Mucosa of gallbladder (tissue), 1 donor: ENCODE measurements at places on chromosomes 4 and X.

DNA sequence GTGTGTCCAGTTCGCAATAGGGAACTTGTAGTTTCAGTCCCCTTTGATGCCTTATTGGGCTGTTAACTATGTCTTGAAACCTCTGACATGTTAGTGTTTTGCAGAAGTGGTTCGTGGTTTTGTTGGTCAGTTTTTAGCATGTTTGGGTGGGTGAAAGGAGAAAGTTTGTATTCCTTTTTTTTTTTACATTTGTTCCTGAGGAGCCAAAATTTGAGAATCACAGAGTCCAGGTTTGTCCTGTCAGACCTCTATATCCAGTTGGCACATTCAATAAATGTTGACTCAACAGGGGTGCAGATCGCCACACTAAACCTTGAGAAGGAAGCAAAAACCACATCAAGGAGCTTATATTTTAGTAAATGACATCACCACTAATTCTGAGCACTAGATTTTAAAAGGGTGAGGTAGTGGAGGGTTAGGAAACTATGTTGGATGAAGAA lies 26.2 kb downstream of the DLG3 start:
- DNase-seq = no peak

- DNase-seq = no peak
Observed at GRCh38 chr4:110629214-110629754, 6.4 kb upstream of the PITX2 start.

GRCh38 chrX:94366616-94367015 lies 692.6 kb downstream of the FAM133A start:
- no peak for DNase-seq

GRCh38 chr4:182354867-182355266 lies 111.7 kb downstream of the TENM3 start:
- no peak for DNase-seq

- no peak for DNase-seq
Observed at GRCh38 chr4:153169776-153170175, 34.5 kb upstream of the TRIM2 start.

- DNase-seq = no peak
Observed at GRCh38 chrX:78098108-78098507, 5.9 kb upstream of the PGK1 start.

- no peak for DNase-seq
Observed at GRCh38 chrX:12770440-12770839, 20.8 kb upstream of the PRPS2 start.

DNA sequence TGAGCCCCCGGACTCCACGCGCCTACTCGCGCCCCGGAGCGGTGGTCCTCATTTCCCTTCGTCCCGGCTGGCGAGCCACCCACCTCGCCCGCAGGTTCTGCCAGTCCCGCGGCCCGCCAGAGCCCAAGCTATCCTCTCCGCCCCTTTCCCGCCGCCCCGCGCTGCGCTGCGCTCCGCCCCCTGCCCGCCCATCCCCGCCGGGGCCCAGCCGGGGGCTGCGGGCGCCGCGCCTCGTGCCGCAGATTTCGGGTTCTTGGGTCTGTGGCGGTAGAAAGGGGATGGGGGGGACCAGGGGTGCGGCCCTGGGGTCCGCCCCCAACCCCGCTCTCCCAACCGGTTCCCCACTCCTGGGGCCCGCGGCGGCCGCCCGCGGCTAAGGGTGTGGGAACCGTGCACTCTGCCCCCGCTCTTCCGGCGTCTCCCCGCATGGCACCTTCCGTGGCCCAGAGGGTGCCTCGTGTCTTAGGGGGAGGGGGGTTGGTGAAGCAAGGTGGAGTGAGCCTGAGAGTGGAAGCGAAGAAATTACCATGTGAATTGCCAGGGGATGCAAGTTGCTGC lies 650.8 kb upstream of the DIPK2B start:
- no peak for DNase-seq

DNA sequence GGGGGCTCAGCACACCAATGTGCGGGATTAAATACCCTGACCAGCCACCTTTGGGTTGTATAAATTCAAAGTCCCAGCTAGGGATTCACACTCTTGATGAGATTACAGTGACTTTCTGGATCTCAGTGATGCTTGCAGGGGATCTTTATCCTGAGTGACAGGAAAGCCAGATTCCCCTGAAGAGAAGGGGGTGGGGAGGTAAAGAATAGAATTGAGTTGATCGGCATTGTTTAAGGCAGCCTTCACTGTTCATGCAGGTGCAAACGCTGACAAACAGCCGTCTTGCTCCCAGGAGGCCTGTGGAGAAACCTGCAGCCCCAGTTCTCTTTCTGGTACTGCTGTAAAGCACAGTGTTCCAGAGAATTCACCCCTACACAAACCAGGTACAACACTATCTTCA lies 19.0 kb downstream of the CXXC4 start:
- DNase-seq = no peak

DNA sequence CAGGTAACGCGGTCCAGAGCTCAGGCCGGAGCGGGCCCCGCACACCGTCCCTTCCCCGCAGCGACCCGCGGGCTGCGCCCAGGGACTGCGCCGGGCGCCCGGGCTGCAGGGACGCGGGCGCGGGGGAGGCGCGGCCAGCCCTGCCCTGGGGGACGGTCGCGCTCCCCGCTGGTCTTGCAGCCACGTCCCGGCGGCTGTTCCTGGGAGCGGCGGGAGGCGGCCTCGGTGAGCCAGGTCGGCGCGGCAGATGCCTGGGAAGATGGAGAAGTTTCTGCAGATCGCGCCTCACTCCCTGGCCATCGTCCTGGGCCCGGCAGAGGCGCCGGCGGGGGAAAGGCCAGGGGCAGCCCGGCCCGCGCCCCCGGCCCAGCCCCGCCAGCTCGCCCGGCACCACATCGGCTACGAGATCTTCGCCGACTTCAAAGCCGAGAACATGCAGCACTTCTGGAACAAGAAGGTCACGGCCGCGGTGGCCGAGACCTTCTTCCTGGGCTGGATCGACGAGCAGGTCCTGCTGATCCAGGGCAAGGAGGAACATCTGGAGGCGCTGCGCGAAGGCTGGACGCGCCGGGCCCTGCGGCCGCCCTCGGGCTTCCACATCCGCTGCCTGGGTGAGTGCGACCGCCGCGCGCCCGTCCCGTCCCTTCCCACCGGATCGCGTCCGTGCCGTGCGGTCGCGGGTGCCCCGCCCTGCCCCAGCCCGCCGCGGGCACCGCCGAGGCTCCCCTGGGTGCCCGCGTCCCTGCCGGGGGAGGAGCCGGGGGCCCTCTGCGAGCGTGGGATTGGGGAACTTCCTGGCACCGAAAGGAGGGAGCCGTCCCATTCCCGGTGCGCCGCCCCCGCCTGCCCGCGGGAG lies 107.4 kb upstream of the STOX2 start:
- no peak for DNase-seq
